ENCODE measurements at places on chromosomes 2 and 18.

DNA sequence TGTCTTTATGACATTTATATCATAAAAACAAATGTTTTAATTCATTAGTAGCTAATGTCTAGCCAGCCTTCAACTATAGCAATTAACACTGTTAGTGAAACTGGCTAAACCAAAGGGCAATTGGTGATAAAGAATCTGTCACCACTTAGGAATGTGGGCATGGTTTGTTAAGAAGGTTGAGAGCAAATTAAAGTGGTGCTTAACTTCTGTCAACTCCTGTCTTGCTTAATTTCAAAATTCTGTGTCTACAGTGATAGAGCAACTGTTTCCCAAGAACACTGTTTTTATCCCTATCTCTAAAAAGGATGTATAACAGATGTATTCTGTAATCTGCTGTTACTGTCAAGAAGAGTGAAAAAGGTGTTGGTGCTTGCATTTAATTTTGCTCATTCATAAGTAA, 36.5 kb downstream of the CFAP36 start:
- DNase-seq = no peak

DNA sequence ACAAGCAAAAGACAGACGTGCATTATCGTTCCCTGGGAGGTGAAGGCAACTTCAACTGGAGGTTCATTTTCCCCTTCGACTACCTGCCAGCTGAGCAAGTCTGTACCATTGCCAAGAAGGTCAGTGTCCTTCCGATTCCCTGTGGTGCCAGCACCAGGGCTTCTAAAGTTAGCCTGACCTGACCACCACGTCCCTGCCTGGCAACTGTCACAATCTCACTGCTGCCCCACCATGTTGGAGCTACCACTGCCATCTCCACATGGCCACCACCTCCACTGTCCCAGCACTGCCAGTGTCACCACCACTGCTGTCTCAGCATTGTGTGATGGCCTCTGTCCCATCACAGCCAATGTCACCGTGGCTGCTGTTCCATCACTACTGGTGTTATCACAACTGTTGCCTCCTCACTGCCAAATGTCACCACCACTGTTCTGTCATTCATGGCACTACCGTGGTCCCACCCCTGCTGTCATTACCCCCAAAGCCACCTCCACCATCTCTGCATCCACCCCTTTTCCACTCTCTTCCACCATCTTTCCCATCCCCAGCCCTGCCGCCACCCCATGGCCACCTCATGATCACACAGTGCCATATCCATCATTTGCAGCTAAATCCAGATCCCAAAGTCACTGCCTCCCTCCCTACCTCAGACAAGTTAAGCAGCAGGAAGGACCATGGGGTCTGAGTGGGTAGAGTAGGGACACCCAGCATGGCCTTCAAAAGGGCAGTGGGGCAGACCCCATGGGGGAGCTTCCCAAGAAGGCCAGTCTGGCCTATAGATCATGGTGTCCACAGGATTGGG, 216.5 kb downstream of the DYSF start:
- no peak for DNase-seq

GRCh38 chr2:144382849-144383248, 137.1 kb downstream of the ZEB2 start:
- DNase-seq = no peak

DNA sequence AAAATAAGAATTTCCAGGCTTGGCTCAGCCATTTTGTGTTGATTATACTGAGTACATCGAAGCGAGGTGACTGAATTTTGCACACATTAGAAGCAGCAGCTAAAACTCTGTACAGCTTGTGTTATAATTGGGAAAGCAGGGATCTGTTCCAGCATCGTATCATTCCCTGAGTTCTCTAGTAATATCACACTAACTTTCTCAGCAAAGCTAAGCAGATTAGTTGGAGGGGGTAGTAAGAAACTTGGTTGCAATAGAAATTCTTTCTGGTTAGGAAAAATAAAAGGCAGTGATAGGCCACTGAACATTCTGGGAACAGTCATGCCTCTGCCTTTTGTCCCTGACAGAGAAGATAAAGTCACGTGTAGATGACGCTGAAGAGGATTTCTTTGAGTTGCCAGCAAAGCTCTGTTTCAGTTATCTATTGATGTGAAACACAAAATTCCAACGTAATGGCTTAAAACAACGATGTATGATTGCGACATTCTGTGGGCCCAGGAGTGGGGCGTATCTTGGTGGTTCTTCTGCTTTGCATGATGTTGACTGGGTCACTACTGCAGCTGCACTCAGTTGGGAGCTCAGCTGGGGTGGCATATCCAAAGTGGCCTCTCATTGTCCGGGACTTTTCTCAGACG, 202.1 kb upstream of the MEX3C start:
- DNase-seq = no peak

DNA sequence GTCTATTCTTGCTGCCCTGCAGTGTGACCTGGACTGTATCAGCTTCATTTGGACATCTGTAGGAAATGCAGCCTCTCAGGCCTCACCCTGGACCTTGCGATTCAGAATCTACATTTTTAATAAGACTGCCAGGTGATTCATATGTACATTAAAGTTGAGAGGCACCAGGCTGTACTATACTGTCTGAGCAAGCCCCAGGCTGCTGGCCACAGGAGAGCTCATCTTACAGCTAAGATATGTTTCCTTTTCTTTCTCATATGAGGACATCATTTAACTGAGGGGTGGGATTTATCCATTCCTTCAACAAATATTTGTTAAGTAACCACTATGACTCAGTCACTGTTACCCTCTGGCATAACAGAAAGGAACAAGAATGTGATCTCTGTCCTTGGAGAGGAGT, 78.2 kb upstream of the GCFC2 start:
- no peak for DNase-seq

DNA sequence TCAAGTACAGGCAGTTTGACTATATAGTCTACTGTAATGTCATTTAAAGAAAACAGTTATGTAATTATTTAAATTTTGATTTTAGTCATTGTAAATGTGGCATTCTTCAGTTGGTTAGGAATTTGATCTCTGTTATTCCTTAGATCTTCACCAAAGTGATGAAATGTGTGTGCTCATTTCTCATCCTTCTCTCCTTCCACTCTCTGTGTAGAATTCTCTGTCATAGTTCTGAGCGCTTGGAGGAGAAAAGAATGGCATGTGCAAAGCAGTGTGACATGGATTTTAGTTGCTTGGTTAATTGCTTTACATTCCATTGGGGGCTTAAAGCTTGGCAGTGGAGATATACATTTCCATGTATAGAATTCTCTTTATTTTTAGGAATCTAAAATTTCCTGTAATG, 14.8 kb downstream of the PIK3C3 start:
- DNase-seq = no peak

All from NCI-H510A treated with DMSO at 0.1 percent for 48 hours (cell line).